ENCODE measurements at places on chromosomes 2 and 18. TPM values are rescaled to one million over a fixed set of nuclear protein-coding genes. Genes with fewer than 3 reads are reported as not detected.

GRCh38 chr18:48702346-48703027, 163.7 kb downstream of the CTIF start:
- no peak for DNase-seq
- H3K36me3 ChIP-seq: peaks cover 8% of the 10 kb centered on the region
- H3K4me1 ChIP-seq: no peaks in the 10 kb centered on the region
- H3K27ac ChIP-seq: no peak overlapping the region
- no peak overlapping the region for H3K4me3 ChIP-seq

DNA sequence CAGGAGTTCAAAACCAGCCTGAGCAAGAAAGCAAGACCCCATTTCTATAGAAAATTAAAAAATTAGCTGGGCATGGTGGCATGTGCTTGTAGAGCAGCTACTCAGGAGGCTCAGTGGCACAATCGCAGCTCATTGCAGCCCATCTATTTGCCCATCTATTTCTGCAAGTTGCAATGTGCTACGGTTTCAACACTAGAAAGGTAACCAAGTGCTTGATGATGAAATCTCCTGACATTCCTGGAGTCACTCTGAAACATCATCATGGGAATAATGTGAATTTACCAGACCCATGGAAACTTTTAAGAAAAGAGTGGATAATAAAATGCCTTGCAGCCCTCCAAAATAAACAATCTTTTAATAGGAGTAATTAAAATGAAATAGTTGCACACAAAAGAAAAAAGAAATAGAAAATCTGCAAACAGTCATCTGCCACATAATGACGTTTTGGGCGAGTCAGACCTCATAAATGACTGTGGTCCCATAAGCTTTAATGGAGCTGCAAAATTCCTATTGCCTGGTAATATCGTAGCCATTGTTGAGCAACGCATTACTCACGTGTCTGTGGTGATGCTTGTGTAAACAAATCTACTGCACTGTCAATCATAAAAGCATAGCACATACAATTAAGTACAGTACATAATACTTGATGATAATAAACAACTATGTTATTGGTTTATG, 46.6 kb upstream of the AMMECR1L start:
- no peak overlapping the region for H3K4me3 ChIP-seq
- no peaks in the 10 kb centered on the region for H3K4me1 ChIP-seq
- H3K27me3 ChIP-seq: no peaks in the 10 kb centered on the region
- DNase-seq: no peak
- no peak overlapping the region for H3K27ac ChIP-seq

Gene ARHGAP25
- 2.6 TPM for total RNA-seq

Gene TNFAIP6
- 4.1 TPM for total RNA-seq

DNA sequence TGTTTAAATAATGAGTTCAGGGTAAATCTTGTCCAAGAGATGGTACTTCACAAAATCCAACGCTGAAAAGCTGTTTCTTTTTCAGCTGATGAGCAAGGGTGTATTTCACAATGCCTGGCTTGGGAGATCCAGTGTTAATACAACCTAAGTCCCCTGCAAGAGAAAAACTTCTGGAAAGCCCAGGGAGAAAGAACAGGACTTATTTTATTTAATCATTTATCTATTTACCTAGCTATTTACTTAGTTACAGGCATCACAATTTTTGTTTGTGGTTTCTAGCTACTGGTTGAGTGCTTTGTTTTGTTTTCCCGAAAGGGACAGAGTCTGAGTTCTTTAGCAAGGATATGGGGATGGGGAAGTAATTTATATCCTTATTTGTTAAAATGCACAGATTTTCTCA, 598.2 kb upstream of the SYT4 start:
- no peak overlapping the region for H3K4me3 ChIP-seq
- DNase-seq: no peak
- no peaks in the 10 kb centered on the region for H3K36me3 ChIP-seq
- peak overlapping the region; percentile 11 for H3K27ac ChIP-seq

Data from sigmoid colon (tissue), 7 donors.